ENCODE measurements at places on chromosomes 5 and 9.

GRCh38 chr9:108049026-108049607, 559.5 kb upstream of the KLF4 start:
- DNase-seq, result no peak

DNA sequence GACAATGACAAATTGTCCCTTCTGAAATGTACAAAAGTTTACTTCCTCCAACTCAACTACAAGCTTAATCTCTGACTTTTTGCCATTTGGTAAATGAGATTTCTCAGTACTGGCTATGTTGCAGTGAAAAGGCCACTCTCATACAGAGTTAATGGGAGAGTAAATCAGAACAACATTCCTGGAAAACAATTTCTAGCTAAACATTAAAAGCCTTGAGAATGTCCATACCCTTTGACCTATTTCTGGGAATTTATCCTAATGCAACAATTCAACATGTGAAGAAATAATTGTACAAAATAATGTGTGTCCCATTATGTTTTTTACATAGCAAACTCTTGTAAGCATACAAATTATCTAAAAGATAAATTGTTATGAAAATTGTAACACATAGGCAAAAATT, 56.3 kb upstream of the SPEF2 start:
- no peak for DNase-seq

GRCh38 chr5:139435676-139436075, 3.6 kb downstream of the DNAJC18 start:
- no peak for DNase-seq

DNA sequence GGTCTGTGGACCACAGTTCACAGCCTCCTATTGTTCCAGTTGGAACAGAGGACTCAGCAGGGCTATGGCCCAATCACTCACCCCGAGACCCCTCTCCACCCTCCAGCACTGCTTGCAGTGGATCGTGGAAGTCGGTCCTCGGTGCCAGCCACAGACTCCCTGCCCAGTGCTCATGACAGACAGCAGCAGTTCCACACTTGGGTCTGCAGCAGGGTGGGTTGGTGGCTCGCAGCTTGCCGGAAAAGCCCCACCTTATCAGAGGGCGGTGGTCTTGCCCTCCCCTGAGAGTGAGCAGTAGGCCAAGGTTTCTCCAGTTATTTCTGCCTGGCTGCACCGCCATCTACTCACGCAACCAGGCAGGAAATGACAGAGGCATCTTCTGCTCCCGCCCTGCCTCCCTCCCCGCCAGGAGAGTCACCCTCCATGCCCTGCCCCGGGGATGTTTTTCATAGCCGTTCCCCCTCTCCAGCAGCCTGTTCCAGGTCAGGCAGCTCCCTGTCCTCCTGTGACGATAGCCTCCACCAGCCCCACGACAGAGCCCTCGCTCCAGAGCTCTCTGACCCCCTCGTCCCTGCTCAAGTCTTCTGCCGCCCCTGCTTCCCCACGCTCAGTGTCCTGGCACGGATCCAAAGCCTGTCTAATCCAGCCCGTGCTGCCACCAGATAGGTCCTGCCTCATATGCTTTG, 34.5 kb downstream of the UNC5A start:
- no peak for DNase-seq

DNA sequence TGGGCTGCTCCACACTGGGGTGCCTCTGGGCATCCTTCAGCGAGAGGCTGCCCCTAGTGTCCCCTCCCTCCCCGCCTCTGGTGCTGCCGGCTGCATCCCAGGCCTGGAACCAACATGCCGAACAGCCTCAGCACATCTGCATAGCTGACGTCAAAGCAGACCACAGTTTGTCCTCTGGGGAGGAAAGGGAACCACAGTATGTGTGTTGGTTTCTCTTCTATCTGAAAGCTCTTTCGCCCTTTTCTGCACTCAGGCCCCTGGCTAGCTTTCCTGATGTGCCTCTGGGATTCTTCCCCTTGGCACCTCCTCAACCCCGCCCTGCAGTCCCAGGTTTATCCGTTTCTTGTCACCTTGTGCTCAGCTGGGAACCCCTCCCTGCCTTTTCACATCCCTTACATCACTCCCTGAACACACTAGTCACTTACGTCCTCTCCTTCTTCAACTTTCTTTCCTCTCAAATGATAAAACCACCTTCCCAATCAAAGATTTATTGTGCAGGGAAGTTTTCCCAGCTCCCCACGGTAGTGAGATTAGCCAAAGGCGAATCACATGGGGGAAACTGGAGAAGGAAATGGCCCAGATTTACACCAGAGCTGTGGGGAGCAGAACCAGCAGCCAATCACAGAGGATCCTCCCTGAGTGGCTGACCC, 35.5 kb upstream of the B4GALT1 start:
- no peak for DNase-seq

GRCh38 chr5:172602783-172603231, 38.3 kb upstream of the NEURL1B start:
- DNase-seq, result no peak

- no peak for DNase-seq
These were observed 82.9 kb downstream of the RAPGEF1 start for GRCh38 chr9:131657037-131657377.

GRCh38 chr9:97512966-97513560, 11.6 kb downstream of the TMOD1 start:
- no peak for DNase-seq

GRCh38 chr9:111659691-111660090, 1.7 kb upstream of the GNG10 start:
- no peak for DNase-seq

GRCh38 chr9:71962328-71962727, 50.9 kb downstream of the C9orf85 start:
- no peak for DNase-seq

- DNase-seq, result no peak
These were observed 535.9 kb downstream of the DNAH5 start for GRCh38 chr5:13408616-13409015.

- DNase-seq, result no peak
These were observed 3.6 kb upstream of the SLC1A3 start for GRCh38 chr5:36602704-36603321.

Measured in stimulated activated CD8-positive, alpha-beta memory T cell treated with anti-CD3 and anti-CD28 coated beads, Interleukin-12 subunit alpha, Interleukin-12 subunit beta, amount 100 ng/mL, for 1 hour (primary cell).